Effector CD4-positive, alpha-beta T cell (primary cell): ENCODE measurements at places on chromosomes 13 and 19.

GRCh38 chr19:10968527-10969135 lies 7.8 kb downstream of the SMARCA4 start:
- DNase-seq = no peak

- DNase-seq = peak; percentile 9
Observed at GRCh38 chr19:13149628-13150186, 468 bp downstream of the STX10 start.

GRCh38 chr19:7853770-7854128 lies 20.4 kb downstream of the PRR36 start:
- DNase-seq = no peak

DNA sequence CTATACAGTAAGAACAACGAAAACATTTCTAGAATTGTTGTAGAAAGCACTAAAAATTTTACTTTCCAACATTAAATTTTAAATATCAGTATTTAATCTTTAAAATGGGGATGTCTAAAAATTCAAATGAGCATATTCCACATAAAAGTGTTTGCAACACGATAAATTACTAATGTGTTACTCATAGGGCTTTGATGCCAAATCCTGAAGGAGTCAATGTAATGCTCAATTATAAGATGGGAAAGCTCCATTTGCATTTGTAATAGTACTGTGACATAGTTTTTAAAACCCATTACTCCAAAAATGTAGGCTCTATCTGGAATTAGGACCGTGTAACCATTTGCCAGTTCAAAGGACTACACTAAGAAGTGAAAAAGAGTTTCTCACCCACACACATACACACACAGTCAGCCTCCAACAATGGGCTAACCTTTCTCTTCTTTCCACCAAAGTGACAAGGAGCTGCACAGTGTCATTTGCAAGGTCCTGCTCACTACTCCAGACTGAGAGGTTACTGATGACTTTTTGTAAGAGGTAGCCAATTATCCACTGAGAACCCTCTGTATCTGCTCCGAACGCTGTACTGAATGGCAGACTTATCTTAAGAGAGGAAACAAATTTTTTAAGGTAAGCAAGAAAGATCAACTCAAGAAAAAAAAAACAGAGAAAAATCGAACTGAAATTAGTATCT lies 26.1 kb upstream of the EEF1AKMT1 start:
- DNase-seq = no peak

- DNase-seq = no peak
Observed at GRCh38 chr13:75135325-75135825, 346.6 kb downstream of the TBC1D4 start.

DNA sequence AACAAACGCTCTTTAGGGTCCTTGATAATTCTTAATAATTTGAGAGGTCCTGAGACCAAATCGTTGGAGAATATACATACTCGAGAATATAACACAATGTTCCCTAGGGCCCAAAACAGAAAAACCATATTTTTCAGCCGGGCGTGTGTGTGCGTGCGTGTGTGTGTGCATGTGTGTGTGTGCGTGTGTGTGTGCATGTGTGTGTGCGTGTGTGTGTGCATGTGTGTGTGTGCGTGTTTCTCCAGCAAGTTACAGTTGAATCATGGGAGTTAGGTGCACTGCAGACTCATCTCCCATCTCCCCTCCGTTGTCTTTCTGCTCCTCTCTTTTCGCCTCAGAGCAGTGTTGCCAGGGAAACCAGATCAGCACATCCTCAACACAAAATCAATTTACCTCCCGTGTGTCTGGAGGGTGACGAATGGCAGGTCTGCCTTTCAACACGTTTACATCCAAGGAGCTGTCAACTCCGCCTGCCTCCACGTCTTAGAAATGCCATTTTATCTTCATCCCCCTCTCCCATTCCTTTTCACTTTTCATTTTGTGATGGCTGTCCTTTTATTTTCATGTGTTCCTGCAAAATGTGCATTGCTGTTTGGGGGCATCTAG lies 8.3 kb upstream of the PNMA8B start:
- DNase-seq = no peak

GRCh38 chr19:50512112-50512998 lies 1.4 kb downstream of the ASPDH start:
- no peak for DNase-seq

DNA sequence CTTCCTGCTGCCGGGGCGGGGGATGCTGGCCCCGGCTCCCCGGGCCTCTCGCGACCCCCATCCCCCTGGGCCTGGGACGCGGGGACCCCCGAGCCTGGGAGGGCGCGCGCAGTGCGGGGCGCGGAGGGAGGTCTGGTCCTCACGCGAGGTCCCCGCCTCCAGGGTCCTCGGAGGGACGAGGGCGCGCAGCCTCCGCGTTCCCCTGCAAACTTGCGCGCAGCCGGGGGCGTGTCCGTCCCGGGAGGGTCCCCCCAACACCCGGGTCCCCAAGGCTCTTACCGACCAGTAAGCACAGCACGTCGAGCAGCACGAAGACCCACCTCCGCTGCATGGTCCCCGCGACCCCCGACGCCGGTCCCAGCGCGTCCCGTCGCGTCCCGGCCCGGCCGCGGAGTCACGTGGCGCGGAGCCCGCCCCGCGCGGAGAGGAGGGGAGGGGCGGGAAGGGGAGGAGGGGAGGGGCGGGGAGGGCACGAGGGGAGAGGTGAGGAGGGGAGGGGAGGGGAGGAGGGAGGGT lies at the start of gene PLPP2:
TSS of gene PLPP2 (minus strand) at position 398 of the 516 bp plus-strand sequence. CDS start at position 331, 67 bp downstream.
- no peak for DNase-seq

- no peak for DNase-seq
Observed at GRCh38 chr13:59568306-59568705, 595.4 kb downstream of the DIAPH3 start.

- DNase-seq = peak; percentile 76
Observed at GRCh38 chr19:11355160-11356073, at the start of gene PLPPR2. PLPPR2 (plus strand) TSS chr19:11355432; CDS start chr19:11357674, 2,242 bp downstream.

- DNase-seq = no peak
Observed at GRCh38 chr19:22595918-22596341, 38.2 kb upstream of the ZNF492 start.

- no peak for DNase-seq
Observed at GRCh38 chr13:20227730-20228129, 4.4 kb downstream of the GJB6 start.

DNA sequence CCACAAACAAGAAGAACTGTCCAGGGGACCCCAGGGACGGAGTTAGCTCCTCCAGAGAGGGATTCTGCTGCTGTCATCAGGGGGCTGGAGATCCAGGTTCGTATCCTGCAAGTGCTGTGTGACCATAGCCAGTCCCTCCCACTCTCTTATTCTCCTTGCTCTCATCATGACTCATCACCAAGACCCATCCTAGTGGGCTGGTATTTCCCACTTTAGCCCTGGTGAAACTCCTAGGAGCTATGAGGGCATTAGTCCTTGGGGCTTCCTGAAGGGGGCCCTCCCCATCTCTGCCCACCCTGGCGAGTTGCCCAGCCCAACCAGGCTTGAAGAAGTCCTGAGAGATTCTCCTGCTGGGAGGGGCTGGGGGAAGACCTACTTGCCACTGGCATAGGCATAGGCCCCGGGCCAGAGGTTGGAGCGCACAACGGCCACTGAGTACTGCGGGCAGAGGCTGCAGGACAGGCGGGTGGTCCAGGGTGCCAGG lies 7.5 kb upstream of the DMWD start:
- no peak for DNase-seq

GRCh38 chr19:53007606-53008005 lies 6.1 kb upstream of the ERVV-1 start:
- DNase-seq = no peak

DNA sequence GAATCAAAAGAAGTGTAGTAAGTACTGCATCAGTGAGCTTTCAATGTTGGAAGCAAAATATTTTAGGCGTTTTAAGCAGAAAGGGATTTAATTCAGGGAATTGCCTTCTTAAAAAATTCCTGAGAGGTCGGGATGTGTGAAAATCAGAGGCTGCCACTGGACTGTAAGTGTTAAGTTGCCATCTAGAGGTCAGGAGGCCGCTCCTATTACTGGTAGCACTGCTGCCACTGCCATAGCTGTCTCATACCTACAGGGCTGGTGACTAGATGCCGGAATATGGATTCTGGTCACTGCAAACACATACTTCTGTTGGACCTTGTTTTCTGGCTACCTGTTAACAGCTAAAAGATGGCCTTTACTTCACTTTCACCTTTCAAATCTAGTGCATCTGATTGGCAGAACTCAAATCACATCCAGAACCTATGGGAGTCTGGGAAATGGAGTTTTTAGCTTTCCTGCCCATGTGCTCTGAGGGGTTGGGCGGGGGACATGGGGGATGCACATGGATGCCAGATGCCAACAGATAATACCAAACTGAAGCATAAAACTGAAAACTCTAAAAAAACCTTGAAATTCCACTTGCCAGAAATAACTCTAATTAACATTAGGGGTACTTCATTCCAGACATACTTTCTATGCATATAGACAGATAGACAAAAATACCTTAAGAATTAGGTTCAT lies 29.8 kb downstream of the DGKH start:
- no peak for DNase-seq

DNA sequence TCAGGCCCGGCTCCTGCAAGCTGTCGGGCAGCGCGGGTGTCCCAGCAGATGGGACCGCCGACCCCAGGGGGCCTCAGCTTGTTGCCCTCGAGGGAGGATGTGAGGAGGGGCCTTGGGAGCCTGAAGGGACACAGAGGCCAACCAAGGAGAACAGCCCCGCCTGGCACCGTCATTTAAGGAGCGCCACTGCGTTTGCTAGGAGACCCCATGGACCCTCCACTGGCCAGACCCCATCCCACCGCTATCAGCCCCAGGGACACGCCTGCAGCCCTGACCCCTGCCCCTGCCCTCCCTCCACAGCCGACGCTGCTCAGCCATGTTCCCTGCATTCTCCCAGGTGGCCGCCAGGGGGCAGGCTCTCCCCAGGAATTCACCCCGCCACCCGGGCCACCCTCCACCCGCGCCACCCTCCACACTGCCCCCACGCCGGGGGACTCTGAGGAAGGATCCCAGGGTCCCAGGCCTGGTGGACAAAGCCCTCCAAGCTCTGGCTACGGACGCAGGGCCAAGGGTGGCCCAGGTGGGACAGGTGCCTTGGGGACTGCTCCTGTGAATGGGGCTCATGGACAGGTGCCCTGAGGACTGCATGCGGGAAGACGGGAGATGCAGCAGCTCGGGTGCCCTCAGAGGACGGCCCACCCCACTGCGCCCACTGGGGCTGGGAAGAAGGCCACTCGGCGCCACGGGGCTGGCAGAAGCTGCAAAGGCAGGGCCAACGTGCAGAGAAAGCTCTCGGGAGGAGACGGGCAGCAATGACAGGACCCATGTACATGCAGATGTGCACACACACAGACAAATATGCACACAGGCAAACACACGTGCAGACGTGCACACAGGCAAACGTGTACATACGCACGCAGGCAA lies 34.4 kb downstream of the PIP5K1C start:
- peak; percentile 71 for DNase-seq

DNA sequence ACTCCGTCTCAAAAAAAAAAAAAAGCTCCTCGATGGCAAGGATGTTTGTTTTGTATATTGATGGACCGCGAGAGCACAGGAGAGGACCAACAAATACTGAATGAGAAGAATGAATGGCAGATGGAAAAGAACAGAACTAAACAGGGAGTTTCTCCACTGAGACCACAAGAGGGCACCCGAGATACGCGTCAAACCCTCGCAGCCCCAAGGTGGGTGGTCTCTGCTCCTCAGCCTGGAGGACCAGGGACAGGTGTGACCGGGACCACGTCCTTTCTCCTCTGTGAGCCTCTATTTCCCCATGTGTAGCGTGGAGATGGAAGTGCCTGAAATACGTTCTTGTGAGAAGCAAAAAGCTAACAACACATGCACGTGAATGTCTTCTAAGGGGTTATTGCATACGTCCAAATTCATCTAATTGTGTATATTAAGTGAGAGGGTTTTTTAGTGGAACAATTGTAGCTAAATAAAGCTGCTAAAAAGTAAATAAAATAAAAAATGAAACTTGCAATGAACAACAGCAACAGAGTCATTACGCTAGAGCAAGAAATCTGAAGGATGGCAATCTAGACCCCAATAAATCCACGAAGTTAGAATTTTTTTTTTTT lies 8.3 kb upstream of the CDC42EP5 start:
- peak; percentile 35 for DNase-seq

- DNase-seq = no peak
Observed at GRCh38 chr13:110045202-110045601, 258.8 kb upstream of the IRS2 start.

DNA sequence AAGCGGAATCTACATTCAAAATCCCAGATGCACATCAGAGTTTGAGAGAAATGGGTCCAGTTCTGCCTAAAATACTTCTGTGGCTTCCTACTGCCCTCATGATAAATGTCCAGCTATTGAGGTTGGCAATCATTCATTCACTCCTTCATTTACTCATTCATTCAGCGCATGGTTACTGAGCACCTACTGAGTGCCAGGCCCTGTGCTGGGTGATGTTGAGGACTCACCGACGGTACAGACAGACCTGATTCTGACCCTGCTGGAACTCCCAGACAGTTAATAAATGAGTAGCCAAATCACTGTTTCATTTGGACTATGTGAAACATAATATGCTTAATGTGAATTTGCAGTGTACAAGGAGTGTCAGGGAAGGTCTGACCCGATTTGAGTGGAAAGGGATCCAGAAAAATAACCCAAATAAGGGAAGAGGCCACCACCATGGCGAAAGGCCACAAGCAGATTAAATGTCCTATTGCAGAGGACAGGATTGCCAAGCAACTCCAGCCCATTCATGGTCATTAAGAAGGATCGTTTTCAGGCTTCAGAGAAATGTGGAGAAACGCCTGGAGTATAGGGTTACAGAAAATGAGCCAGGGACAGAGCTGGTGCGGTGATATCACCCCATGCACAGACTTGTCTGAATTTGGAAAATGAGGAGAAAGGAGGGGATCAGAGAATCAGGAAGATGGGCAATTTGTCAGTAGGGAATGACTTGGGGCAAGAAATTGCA lies 20.5 kb downstream of the DYRK1B start:
- DNase-seq = no peak

DNA sequence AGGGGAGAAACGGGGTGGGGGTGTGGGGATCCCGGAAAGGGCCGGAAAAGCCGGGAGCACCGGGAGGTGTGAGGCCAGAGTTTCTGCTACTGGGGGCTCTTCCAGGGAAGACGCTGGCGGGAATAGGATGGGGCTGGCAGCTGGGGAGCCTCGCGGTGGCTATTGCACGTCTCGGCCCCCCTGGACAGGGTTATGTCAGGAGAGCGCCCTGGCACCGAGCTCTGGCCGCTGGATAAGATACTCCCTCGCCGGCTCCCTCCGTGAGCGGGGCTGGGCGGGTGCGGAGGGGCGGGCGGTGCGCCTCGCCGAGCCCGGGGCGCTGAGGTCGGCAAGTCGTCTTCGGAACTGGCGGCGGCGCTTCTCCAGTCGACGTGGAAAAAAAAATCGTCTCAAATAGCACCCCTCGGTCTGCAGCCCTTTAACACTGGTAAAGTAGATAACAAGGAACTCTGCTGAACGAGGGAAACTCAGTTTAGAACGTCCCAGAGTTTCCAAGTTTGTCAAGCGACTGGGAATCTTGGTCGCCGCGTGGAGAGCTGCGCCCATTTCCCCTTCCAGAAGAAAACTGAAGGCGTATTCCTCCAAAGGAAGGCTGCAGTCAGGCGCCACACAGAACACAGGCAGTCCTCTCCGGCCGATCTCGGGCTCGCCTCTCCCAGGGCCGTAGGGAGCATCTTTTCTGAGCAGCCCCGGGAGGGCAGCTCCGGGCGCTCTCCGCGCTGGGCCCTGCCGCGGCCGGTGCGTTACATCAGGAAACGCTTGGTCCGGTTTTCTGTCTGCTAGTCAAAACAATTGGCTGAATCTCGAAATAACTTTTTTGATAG lies 115.1 kb downstream of the KCNRG start:
- DNase-seq = peak; percentile 34
